ENCODE measurements at places on chromosomes 11 and 22.

DNA sequence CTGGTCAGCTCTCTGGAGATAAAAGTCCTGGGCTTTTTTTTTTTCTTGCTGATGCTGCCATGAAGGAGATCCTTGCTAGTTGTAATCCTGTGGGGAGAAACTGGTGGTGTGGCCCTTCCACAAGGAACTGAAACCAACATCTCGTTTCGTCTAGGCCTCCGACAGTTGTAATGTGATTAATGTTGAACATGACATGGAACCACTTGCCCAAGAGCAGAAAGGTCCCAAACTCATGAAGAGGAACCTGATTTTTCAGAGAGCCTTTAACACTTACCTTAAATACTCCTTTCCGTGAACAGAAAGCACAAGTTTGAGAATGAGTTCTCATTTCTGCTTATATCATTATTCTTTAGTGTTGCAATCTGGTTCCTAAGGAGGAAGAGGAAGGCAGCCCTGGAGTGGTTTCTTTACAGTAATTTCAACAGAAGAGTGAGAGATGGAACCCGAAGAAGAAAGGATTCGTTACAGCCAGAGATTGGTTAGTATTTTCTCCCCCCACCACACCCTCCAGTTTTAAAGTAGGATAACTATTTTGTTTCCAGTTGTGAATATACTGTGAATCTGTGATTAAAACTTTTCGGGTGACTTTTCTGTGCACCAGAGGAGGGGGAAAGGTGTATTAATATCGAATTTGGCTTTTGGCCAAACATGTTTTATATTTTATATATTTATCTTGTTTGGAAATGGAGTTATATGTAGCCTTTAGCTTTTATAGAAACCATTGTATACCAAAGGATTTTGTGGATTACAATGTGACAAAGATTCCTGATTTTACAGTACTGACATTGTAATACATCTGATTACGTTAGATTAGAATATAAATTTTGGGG lies 2.0 kb downstream of the KDM2A start:
- DNase-seq = no peak

GRCh38 chr11:5362017-5362625 lies 10.8 kb downstream of the OR51B6 start:
- no peak for DNase-seq

DNA sequence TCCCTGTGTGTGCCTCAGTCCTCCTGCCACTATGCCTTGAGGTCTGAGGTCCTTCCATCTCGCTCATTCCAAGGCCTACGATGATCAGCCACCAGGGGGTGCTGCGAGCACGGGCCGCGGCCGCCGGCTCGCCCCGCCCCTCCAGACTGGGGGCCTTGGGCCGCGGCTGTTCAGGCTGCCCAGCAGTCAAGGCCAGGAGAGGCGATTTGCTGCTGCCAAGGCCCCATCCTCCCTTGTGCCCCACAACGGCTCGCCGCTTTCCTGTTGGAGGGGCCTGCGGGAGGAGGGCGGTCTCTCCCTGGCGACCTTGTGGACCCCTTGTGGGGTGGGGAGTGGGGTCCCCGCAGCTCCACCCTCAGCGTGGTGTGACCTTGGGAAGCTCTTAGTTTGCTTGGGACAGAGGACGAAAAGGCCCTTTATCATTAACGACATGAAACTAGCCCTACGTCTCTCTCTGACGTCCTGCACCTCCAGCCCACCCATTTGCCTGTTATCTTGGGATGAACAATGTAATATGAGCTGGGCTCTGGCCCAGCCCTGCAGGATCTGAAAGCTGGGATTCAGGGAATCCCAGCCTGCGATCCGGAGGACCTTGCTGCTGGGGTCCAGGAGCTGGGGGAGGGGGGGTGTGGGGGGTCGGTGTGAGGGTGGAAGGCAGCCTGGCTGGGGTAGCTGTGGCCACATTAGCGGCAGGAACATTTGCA lies 5.3 kb upstream of the GALR3 start:
- DNase-seq = peak; percentile 47

- no peak for DNase-seq
Observed at GRCh38 chr11:25242928-25243327, 746.1 kb downstream of the LUZP2 start.

DNA sequence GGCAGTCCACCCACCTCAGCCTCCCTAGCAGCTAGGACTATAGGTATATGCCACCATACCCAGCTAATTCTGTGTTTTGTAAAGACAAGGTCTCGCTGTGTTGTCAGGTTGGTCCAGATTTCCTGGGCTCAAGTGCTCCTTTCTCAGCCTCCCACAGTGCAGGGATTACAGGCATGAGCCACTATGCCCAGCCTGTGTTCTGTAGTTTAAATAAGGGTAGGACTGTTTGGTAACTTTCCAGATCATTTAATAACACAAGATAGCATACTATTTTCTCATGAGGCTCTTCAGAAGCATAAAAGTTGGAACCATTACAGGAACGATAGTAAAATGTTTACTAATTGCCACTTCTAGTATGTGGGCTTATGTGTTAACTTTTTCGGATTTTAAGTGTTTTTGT lies 38.0 kb upstream of the GRIK4 start:
- no peak for DNase-seq

GRCh38 chr11:32723332-32723731 lies 71.1 kb downstream of the CCDC73 start:
- DNase-seq = no peak

GRCh38 chr11:82754410-82754809 lies 20.7 kb upstream of the FAM181B start:
- no peak for DNase-seq

GRCh38 chr11:119726150-119726553 lies 2.8 kb downstream of the NECTIN1 start:
- DNase-seq = no peak

DNA sequence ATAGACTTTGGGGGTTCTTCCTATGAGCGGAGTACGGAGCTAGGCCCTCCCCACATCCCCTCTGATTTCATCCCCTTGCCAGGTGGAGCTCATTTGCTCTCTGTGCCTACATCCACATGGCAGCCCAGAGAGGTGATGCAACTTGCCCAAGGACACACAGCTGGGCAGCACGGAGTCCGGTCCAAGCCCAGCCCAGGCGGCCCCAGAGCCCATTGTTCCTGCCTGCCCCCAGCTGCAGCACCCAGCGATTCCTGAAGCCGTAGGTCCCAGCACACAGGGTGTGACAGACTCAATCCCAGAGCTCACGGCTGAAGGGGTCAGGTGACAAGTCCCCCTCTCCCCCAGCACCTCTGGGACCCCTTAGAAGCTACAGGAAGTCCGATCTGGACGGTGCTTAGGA lies 22.2 kb upstream of the RFPL3 start:
- DNase-seq = no peak

- DNase-seq = no peak
Observed at GRCh38 chr11:926341-926916, 759 bp downstream of the AP2A2 start.

DNA sequence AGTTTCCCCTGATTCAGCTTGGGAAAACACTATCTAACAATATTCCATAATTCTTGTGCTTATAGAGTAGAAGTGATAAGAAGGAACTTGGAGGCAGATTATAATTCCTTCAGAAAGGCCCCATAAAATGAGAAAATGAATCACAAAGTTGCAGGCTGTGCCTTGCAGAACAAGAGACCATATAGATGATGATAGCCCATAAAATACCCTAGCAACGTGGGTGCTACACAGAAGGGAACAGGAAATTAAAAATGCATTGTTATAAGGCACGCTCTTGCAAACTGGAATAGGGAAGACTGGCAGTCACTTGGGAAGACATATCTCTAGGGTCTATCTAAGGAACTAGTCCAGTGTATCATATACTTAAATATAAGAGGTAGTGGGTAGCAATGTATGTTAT lies 67.6 kb downstream of the KIF18A start:
- no peak for DNase-seq

GRCh38 chr11:95727111-95727510 lies 62.5 kb downstream of the FAM76B start:
- no peak for DNase-seq

- no peak for DNase-seq
Observed at GRCh38 chr11:77444261-77444660, 29.6 kb downstream of the PAK1 start.

GRCh38 chr22:42955087-42955635 lies 59.8 kb downstream of the PACSIN2 start:
- DNase-seq = no peak

DNA sequence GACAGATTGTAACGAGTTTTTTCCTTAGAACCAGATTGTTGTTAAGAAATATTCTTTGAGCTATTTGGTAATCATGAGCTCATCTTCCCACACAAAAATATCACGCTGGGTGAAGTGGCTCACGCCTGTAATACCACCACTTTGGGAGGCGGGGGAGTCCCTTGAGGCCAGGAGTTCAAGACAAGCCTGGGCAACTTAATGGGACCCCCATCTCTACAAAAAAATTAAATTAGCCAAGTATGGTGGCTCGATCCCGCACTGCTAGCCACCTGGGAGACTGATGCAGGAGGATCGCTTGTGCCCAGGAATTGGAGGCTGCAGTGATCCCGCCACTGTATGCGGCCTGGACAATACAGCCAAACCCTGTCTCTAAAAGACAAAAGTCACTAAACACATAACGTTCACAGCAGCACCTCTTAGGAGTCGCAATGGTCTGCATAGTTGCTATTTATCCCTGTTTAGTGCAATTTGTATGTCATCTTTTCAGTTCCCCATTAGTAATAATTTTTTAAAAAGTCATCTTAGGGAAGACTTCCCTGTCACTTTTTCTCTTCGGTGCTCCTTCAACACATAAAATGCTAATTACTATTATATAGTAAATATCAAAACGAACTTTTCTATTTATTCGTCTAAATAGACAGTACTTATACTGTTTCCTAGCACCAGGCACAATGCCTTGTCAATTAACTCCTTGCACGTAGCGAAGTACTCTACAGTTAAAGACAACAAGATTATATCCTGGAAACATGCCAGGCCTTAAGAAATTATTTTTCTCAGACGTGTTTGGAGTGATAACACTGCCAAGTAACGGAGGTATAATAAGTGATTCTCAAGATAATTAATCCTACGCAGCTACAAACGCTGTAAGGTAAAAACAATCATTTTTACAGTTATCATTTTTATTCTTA lies 1.1 kb downstream of the ST13 start:
- DNase-seq = peak; percentile 27

GRCh38 chr11:129034001-129034400 lies 91.3 kb upstream of the TP53AIP1 start:
- DNase-seq = no peak

GRCh38 chr11:123082977-123083376 lies 21.0 kb upstream of the HSPA8 start:
- DNase-seq = no peak

DNA sequence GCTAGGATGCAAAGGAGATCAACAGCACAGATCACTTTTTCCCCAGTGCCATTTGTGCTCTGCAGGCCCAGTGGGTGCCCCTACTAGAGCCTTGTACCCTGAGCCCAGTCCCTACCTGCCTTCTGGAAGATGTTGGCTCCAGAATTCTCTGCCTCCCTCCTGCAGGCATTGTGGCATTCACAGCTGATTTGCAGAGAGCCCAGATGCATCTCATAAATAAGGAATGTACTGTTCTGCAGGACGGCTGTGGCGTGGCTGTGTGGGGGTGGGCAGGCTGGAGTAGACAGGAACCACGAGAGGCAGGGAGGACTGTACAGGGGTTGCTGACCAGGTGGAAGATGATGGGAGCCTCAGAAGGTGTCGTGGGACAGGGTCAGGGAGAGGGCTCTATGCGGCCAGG lies 11.2 kb upstream of the MIAT start:
- DNase-seq = no peak

DNA sequence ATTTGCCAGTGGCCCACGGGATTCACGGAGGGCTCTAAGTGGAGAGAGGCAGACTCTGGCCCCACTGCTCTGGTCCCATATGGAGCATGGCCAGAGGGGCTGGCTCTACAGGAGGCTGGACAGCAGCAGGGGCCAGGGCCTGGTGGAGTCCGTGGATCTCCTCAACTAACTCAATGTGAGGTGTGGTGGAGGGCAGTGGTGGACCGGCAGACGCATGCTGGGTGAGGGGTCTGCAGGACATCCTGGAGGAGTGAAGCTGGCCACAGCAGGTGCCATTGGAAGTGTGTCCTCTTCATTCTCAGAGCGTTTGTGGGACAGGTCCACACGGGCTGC lies 15.6 kb downstream of the IGF2 start:
- DNase-seq = no peak

- no peak for DNase-seq
Observed at GRCh38 chr11:5605849-5606248, 9.4 kb downstream of the TRIM6 start.

DNA sequence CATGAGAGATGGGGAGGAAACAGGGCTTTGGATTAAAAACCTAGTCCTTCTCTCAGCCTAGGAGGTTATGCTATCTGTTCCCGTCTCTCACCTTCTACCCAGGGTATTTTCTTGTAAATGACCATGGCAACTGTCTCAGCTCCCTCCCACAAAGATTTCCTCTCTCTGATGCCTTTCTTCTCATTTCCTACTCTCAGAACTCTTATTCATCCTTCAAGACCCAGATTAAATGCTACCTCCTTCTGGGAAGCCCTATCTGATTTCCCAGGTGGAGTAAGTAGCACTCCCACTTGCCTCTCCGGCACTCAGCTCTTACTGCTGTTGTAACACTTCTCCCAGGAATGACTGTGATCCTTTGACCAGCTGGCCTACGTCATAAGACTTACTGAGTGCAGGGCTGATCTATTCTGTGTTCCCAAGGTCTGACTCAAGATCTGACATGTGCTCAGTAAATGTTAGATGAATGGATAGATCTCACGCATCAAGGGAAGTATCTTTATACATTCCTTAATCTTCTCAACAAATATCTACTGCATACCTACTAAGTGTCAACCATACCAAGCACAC lies 175.0 kb downstream of the TENM4 start:
- DNase-seq = no peak

- no peak for DNase-seq
Observed at GRCh38 chr11:86551288-86552092, 120.9 kb downstream of the ME3 start.

- no peak for DNase-seq
Observed at GRCh38 chr22:47230251-47230650, 467.8 kb downstream of the TBC1D22A start.

- no peak for DNase-seq
Observed at GRCh38 chr11:116207019-116207418, 565.8 kb downstream of the BUD13 start.

DNA sequence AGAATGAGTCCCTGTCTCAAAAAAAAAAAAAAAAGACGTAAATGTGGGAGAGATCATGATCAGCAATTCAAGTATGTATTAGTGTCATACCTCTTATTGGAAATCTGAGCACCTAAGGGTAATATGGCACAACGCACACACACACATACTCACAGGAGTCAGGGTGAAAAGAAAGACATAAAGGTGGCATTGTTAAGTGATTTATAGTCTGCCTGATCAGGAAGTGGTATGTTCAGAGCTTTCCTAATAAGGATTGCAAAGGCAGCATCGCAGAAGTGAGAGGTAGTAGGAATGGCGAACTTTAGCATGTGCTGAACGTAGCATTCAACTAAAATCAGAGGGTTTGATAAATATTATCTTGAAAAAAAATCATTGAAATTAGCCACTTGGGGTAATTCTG lies 854.3 kb downstream of the METTL15 start:
- DNase-seq = no peak

DNA sequence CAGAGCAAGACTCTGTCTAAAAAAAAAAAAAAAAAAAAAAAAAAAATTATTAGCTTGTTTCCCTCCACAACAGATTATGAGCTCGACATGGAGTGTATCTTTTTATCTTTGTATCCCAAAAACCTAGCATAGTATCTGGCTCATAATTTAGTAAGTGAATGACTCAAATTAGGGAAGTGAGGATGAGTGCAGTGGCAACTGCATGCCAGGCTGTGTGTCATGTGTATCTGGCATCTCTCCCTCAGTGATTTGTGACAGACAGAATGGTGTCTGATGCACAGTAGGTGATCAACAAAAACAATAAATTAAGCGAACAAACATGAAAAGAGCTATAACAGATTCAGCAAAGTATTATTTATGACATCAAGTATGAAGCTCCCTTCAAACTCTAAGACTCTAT lies 7.2 kb downstream of the STK33 start:
- DNase-seq = no peak

All from NCI-H1105 (cell line).